ENCODE measurements at places on chromosomes 6 and 20. TPM values are rescaled to one million over a fixed set of nuclear protein-coding genes. Genes with fewer than 3 reads are reported as not detected.

DNA sequence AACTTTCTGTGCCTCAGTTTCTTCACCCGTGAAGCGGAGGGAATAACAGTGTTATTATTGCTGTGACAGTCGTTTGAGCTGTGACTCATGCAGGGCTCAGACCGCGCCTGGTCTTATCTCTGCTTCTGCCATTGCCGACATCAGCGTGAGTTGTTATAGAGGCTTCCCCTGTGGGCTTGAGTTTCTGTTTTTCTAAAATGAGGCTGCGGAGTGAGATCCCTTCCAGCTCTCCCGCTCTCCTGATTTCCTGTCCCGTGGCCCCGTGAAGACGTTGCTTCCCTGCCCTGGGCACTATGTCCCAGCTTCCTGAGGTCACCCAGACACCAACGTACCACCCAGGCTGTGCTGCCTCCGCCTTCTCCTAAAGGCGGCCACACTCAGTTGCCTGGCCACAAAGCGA, 278.5 kb downstream of the BMP7 start:
- no peak for DNase-seq

GRCh38 chr6:49849213-49849907, 17.0 kb downstream of the CRISP1 start:
- no peak for DNase-seq

- no peak for DNase-seq
Measured at GRCh38 chr20:3121271-3121911, 36.9 kb upstream of the AVP start.

GRCh38 chr6:61585504-61585903, 700.5 kb downstream of the KHDRBS2 start:
- no peak for DNase-seq

DNA sequence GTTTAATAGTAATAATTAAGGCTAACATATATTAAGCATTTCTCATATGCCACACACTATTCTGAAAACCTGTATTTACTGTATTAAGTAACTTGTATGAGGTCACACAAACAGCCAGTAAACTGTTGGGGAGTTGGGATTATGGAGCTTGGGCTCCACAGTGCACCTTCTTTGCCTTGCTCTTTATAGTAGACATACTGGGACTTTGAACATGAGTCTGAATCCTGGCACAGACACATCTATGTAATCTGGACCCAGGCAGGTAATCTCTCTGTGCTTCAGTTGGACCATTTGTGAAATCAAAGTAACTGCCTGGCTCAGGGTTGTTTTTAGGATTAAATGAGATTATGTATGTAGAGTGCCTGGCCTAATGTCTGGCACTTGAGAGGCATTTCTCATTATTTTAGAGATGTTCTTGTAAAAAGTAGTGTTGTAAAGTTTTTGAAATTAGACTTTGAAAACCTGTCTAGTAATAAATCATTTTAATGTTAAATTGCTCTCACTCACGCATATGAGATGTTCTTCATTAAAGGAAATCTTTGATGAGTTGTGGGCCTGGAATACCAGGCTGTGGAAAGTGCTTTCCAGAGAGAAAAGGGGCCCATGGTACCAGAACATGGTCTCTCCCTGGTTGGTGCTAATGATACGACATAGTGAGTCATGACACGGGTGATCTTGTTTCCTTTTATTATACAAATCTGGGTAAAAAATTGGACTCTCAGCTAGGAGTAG, 34.3 kb downstream of the LRRC1 start:
- no peak for DNase-seq

DNA sequence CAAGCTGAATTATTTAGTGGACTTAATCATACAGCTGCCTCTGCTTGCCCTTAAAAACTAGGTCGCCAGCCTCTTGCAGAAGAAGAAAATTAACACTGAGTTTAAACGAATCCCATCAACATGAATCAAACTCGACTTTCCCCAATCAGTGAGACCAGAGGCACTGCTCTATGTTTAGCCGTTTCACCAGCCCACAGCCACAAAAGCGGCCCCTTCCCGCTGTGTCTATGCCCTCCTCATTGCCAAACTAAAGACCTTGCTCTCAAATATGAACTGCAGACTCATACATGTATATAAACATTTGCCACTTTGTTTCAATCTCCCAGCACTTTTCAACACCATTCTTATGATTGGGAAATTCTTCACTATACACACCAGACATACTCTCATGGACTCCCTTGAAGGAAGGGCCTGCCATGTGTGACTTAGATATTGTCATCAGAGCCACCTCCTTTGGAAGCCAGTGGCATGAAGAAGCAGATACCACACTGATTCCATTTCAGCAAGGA, 105.8 kb upstream of the ADGRF1 start:
- no peak for DNase-seq

- no peak for DNase-seq
Measured at GRCh38 chr6:54188846-54189245, 77.6 kb downstream of the MLIP start.

GRCh38 chr6:28134716-28135115, 7.0 kb upstream of the ZKSCAN8 start:
- no peak for DNase-seq

DNA sequence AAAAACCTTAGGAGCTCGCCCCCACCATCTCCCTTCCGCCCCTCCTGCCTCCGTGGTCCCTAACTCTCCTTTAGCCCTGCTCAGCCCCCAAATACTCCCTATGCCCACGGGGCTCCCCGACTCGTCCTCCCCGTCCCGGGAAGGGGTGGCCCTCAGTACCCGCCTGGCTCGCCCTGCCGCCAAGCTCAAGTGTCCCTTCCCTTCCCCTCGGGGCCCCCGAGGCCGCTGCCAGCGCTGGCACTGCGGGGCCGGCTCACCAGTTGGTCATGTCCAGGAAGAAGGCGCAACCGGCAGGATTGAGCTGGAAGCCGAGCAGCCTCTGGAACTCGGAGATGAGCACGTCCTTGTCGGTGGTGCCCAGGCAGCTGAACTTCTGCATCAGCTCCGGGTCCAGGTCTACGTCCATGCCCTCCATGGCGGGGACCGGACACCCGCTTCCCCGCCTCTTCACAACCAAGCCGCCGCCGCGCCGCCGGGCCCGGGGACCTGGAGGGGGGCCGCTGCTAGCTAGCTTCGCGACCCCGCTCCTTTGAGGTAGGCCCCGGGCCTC, 303 bp downstream of the ILRUN start:
- peak; percentile 38 for DNase-seq

DNA sequence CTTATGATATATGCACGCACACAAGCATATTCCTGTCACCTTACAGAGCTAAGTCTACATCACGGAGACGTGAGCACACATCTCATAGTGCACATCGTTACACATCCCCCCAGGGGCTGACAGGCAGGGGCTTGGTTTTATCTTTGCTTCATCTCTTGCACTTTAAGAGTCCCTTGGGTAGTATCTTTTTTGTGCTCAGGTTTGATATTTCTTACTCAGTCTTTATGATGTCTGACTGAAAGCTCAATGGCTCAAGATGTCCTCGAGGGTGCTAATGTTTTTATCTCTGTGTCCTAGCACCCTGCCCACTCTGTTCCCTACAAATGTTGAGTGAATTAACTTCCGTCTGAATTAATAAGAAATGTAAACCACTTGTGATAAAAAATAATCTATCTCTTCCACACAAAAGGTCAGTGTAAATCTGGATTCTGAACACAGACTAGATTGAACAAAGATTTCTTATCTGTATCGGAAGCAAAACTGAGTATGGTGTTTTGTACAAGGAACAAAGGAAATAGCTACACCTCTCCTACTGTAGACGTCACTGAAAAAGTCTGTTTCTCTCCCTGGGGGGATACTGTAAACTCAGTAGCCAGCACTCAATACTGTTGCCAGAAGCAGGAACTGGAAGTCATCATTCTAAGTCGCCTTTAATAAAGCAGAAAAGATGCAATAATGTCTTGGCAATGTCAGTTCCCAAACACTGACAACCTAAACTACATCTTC, 195.1 kb downstream of the PRKN start:
- DNase-seq = no peak

GRCh38 chr20:41889126-41889843, 271.1 kb upstream of the CHD6 start:
- peak; percentile 42 for DNase-seq

GRCh38 chr20:58421497-58421850, 32.4 kb downstream of the VAPB start:
- DNase-seq = no peak

Gene EPPIN
- total RNA-seq = not detected

Gene SLC32A1
- total RNA-seq = not detected

Gene BPIFA1
- not detected for total RNA-seq

Gene TUBB1
- 0.09 TPM for total RNA-seq

Gene C6orf58
- not detected for total RNA-seq

Data from mucosa of gallbladder (tissue), 1 donor.